Activated T-cell treated with anti-CD3 and anti-CD28 coated beads for 4 hours (primary cell): ENCODE measurements at places on chromosomes 4 and X.

GRCh38 chr4:110224812-110225211 lies 26.4 kb upstream of the ELOVL6 start:
- DNase-seq = no peak

GRCh38 chr4:171203425-171203824 lies 609.8 kb upstream of the GALNTL6 start:
- DNase-seq = no peak

DNA sequence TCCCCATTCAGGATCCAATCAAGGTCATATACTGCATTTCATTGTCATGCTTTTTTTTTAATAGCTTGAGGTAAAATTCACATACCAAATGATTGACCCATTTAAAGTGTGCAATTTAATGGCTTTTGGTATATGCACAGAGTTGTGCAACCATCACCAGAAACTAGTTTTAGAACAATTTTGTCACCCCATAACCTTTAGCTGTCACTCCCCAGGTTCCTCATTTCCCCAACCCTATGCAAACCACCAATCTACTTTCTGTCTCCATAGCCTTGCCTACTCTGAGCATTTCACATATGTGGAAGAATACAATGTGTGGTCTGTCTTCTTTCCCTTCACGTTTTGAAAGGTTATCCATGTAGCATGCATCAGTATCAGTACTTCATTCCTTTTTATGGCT lies 1.4 kb upstream of the SMAD1 start:
- no peak for DNase-seq

- no peak for DNase-seq
These were observed 869.1 kb upstream of the GRID2 start for GRCh38 chr4:91434631-91435030.

- no peak for DNase-seq
These were observed 5.4 kb downstream of the SEL1L3 start for GRCh38 chr4:25857403-25857802.

DNA sequence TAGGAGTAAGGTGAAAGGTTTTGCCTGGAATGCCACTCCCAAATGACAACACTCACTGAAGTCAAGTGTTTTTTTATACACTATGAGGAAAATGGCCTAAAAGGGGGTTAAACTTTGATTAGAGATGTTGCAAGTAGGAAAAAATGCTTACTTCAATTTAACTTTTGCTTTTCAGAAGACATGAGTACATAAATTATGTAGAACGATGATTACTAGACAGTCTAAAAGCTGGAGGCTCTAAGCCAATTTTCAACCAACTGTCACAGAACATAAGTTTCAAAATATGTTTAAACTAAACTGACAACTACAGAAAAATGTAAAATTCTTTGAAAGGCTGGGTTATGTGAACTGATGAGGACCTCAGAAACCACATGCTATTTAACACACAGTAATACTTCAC lies 83.4 kb downstream of the SHISA3 start:
- no peak for DNase-seq

DNA sequence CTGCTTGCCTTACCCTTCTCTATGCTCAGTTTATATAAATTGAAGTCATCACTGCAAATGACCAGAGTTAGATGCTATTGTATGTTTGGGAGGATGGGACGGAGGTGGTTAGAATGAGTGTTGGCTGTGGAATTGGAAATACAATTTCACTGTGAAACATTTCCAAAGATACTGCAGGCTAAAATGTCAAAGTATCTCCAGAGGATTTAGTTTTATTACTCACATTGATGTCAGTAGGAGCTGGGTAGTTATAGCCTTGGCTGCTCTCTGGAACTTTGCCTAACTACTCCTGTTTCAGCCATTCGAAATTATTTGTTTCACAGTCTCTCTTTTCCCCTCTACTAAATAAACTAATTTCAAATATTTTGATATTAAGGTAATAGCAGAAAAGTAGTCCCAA lies 92.6 kb upstream of the PPP3CA start:
- no peak for DNase-seq

GRCh38 chrX:46676399-46677356 lies 82.2 kb downstream of the SLC9A7 start:
- DNase-seq = no peak

DNA sequence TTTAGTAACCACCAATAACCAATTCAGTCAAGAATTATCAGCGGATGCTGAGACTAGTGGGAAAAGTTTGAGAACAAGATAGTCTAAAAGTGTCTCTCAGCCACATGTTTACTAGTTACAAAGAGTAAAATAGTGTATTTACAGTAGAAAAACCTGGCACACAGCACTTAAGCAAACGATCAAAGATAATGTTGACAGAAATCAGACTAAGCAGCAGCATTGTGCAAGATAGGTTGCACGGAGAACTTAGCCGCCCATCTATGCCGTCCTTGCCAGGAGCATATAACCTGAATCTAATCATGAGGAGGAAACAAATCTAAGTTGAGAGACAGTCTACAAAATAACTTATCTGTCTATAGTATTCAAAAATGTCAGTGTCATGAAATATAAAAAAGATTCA lies 35.3 kb downstream of the KLHL5 start:
- no peak for DNase-seq

- no peak for DNase-seq
These were observed 2.9 kb downstream of the SEC24B start for GRCh38 chr4:109436504-109436903.

DNA sequence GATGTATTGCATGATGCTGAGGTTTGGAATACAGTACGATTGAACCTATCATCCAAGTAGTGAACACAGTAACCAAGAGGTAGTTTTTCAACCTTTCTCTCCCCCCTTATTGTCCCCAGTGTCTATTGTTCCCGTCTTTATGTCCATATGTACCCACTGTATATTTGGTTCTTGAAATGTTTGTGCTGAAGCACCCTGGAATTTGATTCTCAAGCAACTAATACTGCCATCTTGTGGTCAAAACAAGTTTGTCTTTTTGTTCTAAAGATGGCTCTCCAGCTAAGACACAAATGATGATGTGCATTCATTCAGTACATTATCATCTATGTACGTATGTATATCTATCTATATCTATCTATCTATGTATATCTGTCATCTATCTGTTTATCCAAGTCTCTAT lies 33.5 kb upstream of the DCX start:
- no peak for DNase-seq

GRCh38 chr4:5044341-5044740 lies 6.9 kb upstream of the STK32B start:
- no peak for DNase-seq

GRCh38 chrX:110804446-110804845 lies 8.8 kb upstream of the CHRDL1 start:
- no peak for DNase-seq

DNA sequence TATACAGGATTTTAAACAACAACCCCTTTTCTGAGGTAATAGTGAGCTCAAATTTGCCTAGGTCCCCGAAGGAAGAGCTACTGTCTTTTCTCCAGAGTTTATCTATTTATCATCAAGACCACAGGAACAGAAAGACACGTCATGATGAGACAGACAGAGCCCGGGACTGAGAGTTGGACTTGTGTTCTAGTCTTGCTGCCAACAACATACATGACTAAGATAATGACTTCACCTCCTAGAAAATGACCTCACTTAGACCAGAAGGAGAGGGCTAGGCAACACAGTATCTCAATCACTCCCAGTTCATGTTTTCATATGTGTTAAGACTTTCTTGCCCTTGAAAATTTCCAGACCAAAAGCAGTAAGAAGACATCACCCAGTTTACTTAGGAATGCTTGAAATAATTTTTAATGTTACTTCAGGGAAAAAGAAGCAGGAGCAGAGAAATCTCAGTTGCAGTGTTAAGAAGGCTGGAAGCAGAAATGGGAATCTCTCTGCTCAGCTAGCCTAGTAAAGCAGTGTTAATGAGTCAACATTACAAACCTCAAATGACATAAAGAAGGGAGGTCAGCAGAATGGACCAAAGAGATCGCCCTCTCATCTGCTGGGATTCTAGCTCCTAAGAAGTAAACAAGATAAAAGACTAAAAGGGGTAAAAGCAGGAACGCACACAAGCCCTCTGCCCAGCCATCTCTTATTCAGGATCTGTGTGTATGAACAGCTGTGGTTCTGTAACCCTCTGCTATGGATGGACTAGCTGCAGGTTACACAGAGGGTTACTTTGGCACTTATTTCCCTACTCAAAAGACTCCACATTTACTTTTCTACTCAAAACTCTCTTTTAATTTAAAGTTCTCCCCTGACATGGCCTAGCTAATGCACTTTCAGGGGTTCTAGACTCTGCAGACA lies 24.8 kb downstream of the PDGFC start:
- no peak for DNase-seq

DNA sequence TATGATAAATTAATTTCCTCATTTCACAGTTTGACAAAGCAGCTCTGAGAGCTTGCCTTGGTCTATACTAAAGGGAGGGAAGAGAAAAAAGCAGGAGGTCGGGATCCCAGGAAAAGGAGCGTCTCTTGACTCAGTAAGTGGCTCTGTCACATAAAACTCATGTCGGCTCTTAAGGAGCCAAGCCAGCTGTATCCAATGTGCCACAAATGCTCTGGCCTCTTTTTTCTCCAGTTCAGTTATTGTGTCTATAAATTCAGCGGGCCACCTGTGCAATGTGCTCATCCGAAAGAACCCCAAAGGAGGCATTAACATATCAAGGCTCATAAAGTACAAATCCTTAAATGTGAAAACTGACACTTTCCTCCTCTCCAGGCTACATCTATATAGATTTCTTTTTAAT lies 337.7 kb upstream of the FAM241A start:
- DNase-seq = no peak

- DNase-seq = no peak
These were observed 982.2 kb downstream of the PCDH7 start for GRCh38 chr4:31702326-31702725.

DNA sequence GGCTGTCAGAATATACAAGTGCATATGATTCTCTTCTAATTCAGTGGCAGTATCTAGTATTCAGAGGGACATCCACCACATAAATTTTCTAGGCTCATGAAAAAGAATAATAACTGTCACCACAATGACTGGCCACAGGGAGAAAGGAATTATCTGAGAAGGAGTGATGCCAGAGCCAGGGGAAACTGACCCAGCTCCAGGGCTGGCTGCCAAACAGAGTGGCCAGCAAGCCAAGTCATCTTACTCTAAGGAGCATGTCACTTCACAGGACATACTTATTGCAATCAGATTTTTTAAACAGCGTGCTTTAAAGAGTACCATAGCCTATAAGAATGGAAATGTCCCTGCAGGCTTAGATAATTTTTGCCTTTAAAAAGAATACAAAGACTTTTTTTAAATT lies 5.8 kb upstream of the SEPTIN11 start:
- DNase-seq = no peak

DNA sequence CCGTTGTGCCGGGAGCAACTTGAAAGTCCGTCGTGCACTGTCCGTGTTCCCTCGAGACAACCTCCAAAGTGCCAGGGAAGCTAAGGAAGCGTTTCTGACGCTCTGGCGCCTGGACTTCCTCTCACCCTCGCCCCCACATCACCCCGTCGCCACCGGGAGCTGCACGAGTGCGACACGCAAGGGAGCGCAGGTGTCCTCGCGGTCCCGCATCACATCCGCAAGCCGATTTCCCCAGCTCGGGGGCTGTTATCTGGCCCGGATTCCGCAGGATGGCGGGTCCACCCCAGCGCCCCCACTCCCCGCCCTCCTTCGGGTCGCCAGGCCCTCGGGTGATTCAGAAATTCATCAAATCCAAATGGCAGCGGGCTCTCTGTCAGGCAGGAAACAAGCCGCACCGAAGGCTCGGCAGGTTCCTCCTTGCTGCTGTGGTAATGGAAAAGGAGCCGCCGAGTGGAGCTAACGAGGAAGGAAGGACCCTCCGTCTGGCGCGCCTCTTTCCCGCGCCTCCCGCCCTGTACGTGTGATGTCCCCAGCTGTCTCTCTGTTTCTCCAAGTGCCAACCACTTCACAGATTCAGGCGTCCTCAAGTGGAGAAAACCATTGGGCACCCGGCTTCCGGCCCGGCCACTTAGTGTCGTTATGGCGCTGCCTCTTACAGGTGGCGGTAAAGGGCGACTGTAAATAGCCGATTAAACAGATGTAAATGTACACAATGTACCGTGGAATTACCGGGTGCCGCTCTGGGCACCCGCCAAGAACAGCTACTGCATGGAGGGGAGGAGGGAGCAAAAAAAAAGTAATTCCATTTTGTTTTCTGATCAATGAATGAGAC lies 921 bp upstream of the SETD7 start:
- DNase-seq = peak; percentile 44

DNA sequence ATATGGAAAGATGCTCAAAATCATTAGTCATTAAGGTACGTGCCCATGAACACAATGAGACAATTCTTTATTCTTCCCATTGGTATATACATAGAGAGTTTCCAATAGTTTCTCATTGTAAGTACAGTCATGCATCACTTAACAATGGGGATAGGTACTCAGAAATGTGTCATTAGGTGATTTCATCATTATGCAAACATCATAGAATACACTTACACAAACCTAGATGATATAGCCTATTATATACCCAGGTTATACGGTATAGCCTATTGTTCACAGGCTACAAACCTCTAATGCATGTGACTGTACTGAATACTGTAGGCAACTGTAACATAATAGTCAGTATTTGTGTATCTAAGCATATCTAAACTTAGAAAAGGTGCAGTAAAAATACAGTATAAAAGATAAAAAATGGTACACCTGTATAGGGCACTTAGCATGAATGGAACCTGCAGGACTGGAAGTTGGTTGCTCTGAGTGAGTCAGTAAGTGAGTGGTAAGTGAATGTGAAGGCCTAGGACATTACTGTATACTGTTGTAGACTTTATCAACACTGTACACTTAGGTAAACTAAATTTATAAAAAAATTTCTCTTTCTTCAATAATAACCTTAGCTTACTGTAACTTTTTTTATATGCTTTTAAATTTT lies 49.6 kb downstream of the KLHL13 start:
- DNase-seq = no peak

- no peak for DNase-seq
These were observed 210.4 kb downstream of the PTTG2 start for GRCh38 chr4:38170338-38171169.

- DNase-seq = no peak
These were observed 3.3 kb downstream of the IL13RA1 start for GRCh38 chrX:118730500-118731247.

DNA sequence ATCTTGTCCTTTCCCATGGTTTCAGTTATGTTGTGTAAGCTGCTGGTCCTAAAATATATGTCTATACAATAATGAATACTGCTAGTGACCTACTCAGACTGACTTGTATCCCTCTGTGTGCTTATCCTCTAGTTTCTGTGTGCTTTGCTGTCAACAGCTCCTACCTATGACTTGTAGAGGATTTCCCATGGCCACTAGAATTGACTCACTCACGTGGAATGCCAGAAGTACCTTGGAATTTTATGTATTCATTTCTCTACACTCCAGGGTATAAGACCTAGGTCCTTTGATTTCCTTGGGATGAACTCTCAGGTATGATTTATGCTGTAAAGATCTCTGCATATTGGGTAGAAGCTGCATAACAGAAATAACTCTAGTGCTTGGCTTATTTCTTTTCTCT lies 279.9 kb upstream of the SLIT2 start:
- no peak for DNase-seq
